ENCODE measurements at places on chromosomes 4 and X.

- DNase-seq = no peak
Observed at GRCh38 chr4:80135702-80136058, 61.6 kb upstream of the PRDM8 start.

DNA sequence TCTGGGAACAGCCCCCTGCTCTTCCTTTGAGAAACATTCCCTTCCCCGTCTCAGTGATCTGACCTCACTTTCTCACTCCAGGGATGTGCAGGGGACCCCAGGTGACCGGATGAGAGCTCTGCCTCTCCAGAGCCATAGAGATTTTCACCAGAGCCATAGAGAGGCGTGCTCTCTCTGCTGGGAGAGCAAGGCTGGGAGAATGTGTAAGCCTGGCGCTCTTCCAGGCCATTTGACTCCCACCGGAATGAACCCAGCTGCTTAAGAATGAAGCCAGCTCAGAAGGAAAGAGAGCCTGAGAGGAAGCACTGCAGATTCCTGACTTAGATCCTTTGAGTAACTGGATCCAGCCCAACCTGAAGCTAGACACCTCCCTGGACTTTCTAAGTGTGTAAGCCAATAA lies 106.4 kb downstream of the DHX15 start:
- DNase-seq = peak; percentile 20

DNA sequence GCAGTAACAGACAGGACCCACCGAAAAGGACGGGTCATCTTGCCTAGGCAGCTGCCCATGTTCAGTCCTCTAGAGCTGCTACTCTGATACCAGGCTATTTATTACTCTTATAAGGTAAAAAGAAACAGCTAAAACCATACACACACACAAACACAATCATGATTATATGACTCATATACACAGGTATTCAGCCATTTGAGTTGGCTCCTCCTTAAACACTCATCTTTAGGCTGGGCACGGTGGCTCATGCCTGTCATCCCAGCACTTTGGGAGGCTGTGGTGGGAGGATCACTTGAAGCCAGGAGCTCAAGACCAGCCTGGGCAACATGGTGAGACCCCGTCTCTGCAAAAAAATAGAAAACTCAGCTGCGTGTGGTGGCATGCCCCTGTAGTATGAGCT lies 76.6 kb downstream of the F11 start:
- no peak for DNase-seq

- DNase-seq = no peak
Observed at GRCh38 chrX:13142891-13143290, 98.5 kb upstream of the FAM9C start.

- no peak for DNase-seq
Observed at GRCh38 chr4:94334476-94334875, 8.2 kb downstream of the HPGDS start.
